ENCODE measurements at places on chromosomes 7 and 10.

- DNase-seq, result no peak
Measured at GRCh38 chr7:138979988-138980562, 1.1 kb downstream of the KIAA1549 start.

GRCh38 chr7:107315716-107316220 lies 147.0 kb downstream of the HBP1 start:
- DNase-seq, result no peak

DNA sequence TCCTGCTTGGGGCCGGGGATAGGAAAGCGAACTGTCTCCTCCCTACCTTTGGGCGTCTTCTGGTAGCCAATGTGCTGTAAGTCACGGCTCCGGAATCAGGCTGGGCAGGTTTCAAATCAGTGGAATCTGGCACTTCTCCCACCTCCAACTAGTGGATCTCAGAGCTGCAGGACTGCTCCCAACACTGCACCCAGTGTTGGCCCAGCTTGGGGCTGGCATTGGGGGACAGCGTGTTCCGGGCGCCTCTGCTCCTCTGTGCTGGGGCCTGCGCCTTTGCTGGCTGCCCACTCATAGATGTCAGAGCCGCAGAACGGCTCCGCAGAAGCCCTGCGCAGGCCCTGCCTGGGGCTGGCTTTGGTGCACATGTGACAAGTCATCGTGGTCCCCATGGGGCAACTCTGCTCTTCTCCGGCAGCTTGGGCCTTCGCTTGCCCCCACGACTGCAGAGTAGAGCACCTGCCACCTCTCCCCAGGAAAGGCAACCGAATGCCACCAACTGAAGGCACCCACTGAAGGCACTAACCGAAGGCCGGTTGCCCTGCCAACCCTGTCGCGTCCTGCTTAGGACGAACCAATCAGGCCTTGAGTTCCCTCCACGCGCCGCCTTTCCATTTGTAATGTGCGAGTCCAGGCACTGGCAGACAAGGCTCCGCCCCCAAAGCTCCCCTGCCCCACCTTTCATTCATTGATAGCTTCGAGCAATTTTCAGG lies 85.5 kb upstream of the ABI1 start:
- DNase-seq, result no peak

- no peak for DNase-seq
Measured at GRCh38 chr10:113515161-113515560, 37.7 kb upstream of the HABP2 start.

- DNase-seq, result no peak
Measured at GRCh38 chr7:77327067-77327931, 88.8 kb downstream of the GSAP start.

- no peak for DNase-seq
Measured at GRCh38 chr10:85612833-85613232, 753.8 kb downstream of the GRID1 start.

DNA sequence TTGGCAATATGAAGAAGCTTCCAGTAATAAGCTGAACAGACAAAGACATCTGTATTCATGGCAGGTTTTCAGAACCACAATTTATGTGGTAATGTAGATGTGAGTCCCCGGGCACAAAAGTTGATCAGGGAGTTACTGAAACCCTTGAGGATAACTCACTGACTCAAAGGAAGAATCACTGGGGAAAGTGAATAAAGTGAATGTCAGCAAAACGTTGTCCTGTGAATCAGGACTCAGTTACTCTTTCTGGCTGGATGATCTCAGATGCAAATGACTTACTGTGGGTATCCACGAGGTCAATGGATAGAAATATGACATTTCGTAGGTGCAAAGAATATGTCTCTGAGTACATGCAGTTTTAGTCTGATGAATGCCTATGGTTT lies 172.8 kb upstream of the CTBP2 start:
- no peak for DNase-seq

DNA sequence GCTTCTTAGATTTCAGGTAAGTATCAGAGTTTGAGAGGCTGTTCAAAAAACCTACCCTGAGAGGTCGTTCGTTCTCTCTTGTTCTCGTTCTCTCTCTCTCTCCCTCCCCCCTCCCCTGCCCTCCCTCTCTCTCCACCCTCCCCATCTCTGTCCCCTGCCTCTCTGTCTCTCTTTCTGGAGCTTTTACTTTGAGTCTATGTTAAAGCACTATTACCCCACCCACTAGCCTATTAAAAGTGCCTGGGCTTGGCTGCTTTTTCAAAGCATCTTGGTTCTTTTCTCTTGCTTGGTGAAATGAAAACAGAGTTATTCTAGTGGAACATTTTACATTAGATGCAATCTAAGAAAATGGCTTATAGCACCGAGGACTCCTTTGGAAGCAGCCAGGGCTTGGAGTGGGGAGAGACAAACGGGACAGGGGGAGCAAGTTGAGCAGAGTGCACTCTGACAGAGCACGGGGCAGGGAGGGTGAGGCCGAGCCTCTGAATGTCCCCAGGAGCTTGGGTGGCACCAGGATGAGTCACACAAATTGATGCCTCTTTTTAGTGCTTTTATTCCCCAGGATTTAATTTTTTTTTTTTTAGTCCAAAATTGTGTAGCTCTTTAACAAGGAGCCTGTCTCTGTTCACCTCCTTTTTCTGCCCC lies 134.3 kb downstream of the CFAP58 start:
- no peak for DNase-seq

Data from neuronal stem cell (in vitro differentiated cells).